ENCODE measurements at places on chromosomes 16 and 17. TPM values are rescaled to one million over a fixed set of nuclear protein-coding genes. Genes with fewer than 3 reads are reported as not detected.

The KATNIP gene
- 17.9 TPM for total RNA-seq

GRCh38 chr16:19753815-19754643 is 36.0 kb downstream of the IQCK start:
- DNase-seq = no peak

GRCh38 chr17:10557422-10557821 is 8.0 kb upstream of the MYH2 start:
- no peak for DNase-seq

DNA sequence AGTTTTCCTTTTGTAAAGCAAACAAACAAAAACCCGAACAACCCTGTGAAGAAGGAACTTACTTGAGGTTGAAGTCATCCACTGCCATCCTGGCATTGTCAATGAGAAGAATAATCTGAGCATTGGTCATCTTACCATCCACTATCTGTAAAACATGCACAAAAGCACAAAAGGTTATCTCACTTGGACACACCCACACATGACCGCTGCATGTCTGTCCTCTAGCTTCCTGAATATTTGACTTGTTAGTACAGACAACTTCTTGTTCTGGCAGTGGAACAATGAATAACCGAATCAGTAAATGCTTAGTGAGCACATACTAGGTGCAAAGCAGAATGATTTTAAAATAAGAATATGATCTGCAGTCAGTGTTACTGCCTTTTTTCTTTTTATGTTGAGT is 6.1 kb downstream of the KRT23 start:
- DNase-seq = no peak
